ENCODE measurements at places on chromosomes 1 and 21.

DNA sequence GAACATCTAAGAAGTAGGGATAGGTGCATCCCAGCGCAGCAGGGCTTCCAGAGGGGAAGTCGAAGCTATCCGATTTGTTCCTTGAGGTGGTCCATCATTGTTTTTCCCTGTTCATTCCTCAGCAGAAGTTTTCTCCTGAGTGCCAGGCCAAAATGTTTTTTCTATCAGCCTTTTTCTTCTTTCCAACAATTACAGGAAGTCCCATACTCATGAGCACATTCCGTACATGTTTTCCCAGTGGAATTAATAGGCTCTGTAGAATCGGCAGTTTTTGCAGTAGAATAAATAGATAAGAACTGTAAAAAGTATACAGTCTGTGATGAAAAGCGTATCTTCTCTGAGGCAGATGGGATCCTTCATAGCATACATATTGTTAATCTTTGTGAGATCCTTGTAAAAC, 24.8 kb downstream of the CD101 start:
- no peak for DNase-seq

DNA sequence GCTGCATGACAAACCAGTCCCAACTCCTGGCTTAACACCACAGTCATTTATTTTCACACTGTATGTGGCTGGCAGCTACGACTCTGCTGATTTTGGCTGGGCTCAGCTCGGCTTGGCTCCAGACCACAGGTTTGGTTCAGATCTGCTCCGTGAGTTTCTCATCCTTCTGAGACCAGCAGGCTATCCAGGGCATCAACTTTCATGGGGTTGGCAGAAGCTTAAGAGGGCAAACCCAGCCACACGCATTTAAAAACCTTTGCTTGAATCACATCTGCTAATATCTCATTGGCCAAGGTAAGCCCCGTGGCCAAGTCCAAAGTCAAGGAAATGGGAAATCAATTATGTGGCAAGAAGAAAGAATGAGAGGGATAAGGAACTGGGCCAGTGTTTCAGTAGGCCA, 574.2 kb downstream of the MATN1 start:
- no peak for DNase-seq

GRCh38 chr1:46011121-46011695, 121.2 kb downstream of the PIK3R3 start:
- no peak for DNase-seq

GRCh38 chr1:155125946-155126555, 1.6 kb upstream of the EFNA1 start:
- DNase-seq, result no peak

GRCh38 chr1:54323921-54324250, 82.3 kb downstream of the SSBP3 start:
- DNase-seq, result no peak

- DNase-seq, result no peak
Measured at GRCh38 chr21:32437729-32438128, 25.2 kb downstream of the EVA1C start.

DNA sequence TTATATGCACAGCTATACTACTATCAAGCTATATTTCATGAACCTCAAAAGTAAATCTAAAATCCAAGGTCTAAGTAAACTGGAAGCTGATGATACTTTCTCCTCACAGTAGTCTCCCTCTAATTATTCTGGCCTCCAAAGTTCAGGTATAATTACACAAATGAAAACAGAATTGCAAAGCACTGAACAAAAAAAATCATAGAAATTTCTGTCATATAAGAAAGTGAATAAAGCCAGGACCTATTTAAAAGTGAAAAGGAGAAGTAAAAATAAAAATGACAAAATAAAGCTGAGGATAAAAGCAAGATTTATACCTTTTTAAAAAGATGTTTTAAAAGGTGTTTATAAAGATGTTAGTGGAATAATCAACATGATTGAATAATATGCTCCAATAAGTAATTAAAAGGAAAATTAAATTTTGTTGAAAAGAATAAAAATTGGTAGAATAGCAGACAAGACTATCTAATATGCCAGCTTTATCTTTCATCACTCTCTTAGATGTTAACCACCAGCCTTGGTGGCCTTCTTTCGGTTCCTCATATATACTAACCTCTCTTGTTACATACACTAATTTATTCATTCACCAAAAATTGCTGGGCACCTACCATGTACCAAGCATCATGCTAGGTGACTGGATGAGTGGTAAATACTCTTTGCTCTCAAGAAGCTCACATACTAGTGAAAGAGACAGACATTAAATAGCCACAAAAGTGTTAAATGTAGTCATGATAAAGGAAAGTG, 25.1 kb downstream of the SHCBP1L start:
- no peak for DNase-seq

GRCh38 chr1:68378296-68379084, 71.3 kb downstream of the RPE65 start:
- DNase-seq, result no peak

- no peak for DNase-seq
Measured at GRCh38 chr1:172638885-172639831, 19.7 kb upstream of the FASLG start.
